ENCODE measurements at places on chromosomes 16 and 17. TPM values are rescaled to one million over a fixed set of nuclear protein-coding genes. Genes with fewer than 3 reads are reported as not detected.

NOL3 gene
- total RNA-seq: 14.0 TPM

MEIOB gene
- not detected for total RNA-seq

DNA sequence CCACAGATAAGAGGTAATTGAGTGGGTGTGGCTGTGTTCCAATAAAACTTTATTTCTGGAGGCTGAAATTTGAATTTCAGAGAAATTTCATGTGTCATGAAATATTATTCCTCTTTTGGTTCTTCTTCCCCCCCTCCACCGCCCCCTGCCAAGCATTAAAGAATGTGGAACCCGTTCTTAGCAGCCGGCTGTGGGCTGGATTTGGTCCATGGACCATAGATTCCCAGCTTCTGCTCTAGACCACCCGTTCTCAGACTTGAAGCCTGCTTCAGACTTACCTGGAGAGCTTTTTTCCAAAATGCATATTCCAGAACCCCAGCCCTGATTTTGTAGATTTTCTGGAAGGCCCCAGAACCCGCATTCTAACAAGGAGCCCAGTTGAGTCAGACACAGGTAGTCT is 15.1 kb upstream of the LASP1NB start:
- DNase-seq: no peak

DNA sequence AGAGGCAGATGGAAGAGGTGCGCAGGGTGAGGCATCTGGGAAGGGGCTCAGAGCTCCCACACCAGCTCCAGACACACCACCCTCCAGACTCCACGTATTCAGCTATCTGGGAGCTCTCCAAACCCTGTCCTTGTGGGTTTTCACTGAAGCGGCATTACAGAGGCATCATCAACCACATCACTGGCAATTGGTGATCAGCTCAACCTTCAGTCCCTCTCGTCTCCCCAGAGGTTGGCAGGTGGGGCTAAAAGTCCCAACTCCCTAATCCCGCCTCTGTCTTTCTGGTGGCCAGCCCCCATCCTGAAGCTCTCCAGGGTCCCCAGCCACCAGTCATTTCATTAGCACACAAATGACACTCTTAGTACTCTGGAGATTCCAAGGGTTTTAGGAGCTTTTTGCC is 123.9 kb downstream of the KCNJ12 start:
- no peaks in the 10 kb centered on the region for H3K36me3 ChIP-seq
- H3K4me1 ChIP-seq: no peaks in the 10 kb centered on the region
- no peak for DNase-seq
- no peak overlapping the region for H3K4me3 ChIP-seq
- H3K27ac ChIP-seq: no peak overlapping the region

DNA sequence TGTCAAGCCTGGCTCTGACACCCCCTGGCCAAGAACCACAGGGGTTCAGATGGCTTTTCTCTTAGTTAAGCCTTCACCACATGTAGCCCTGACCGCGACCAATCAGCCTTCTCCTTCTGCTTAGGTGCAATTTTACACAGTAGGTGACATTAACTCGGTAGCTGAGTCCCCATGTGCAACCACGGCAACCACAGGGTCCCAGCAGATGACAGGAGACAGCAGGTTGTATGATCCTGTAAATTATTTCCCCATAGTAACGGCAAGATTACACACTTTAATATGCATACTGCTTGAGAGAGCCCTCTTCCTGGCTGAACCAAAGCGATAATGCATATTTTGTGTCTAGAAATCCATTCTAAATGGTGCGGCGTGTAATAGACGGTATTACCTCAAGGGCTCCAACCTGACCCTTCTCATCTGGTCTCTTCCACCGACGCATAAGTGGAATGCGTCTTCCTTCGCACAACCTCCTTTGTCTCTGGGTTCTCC is 458.7 kb upstream of the ZFHX3 start:
- peaks cover 13% of the 10 kb centered on the region for H3K4me1 ChIP-seq
- peaks cover 30% of the 10 kb centered on the region for H3K27me3 ChIP-seq
- no peak overlapping the region for H3K27ac ChIP-seq
- H3K4me3 ChIP-seq: no peak overlapping the region
- H3K36me3 ChIP-seq: no peaks in the 10 kb centered on the region

All from mesothelial cell of epicardium (in vitro differentiated cells).